ENCODE measurements at places on chromosomes 4 and X. TPM values are rescaled to one million over a fixed set of nuclear protein-coding genes. Genes with fewer than 3 reads are reported as not detected.

The ADH1A gene
- not detected for total RNA-seq

The ZCCHC4 gene
- total RNA-seq, result 15.3 TPM

The FAM114A1 gene
- total RNA-seq, result 0.22 TPM

The DCAF4L1 gene
- total RNA-seq, result 0.20 TPM

DNA sequence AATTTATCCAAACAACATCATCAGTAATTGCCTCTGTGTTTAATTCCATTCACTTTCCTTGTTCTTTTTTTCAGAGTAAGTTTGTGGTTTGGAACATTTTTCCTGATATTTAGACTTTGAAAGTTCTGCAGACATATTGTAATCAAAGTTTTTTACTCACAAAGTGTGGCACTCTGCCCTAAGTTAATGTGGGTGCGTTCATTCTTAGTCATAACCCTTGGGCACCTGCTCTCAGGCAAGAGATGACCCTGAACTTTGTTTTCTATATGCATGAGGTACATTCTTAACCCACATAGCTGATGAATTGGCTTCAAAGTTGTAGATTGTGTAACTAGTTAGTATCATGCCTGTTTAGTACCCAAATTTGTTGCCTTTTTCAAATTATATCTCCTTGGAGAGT lies 424.3 kb downstream of the GRXCR1 start:
- no peaks in the 10 kb centered on the region for H3K27me3 ChIP-seq
- no peak for DNase-seq
- H3K4me3 ChIP-seq, result no peak overlapping the region
- no peak overlapping the region for H3K27ac ChIP-seq
- no peaks in the 10 kb centered on the region for H3K36me3 ChIP-seq

DNA sequence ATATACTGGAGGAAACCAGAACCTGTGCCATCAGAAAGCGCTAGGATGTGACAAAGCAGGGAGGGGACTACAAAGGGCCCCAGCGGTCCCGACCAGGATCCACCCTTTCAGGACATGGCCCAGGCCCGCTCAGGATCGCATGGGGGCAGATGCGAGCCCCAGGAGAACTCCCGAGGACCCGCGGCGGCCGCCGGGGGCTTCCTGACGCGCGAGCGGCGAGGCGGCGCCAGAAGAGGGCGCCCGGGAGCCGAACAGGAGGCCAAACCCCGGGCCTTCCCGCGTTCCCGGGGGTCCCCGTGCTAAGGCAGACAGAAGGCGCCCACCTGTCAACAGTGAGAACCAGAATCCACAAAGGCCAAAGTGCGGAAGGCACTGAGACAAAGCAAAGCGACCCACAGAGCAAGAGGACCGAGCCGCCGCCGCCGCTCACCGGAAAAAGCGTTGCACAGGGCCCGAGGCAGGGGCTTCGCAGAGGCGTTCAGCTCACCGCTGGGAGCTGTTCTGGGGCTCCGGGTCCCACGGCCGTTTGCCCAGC lies 7.3 kb upstream of the OPN1LW start:
- H3K4me1 ChIP-seq, result peaks cover 12% of the 10 kb centered on the region
- peak overlapping the region; percentile 79 for H3K27ac ChIP-seq
- H3K36me3 ChIP-seq, result no peaks in the 10 kb centered on the region
- H3K27me3 ChIP-seq, result peaks cover 2% of the 10 kb centered on the region
- peak; percentile 51 for DNase-seq

GRCh38 chrX:84907324-84907968 lies 96.2 kb upstream of the APOOL start:
- H3K27me3 ChIP-seq, result no peaks in the 10 kb centered on the region
- no peak overlapping the region for H3K27ac ChIP-seq
- no peak overlapping the region for H3K4me3 ChIP-seq
- H3K4me1 ChIP-seq, result no peaks in the 10 kb centered on the region
- DNase-seq, result no peak
- H3K36me3 ChIP-seq, result no peaks in the 10 kb centered on the region

DNA sequence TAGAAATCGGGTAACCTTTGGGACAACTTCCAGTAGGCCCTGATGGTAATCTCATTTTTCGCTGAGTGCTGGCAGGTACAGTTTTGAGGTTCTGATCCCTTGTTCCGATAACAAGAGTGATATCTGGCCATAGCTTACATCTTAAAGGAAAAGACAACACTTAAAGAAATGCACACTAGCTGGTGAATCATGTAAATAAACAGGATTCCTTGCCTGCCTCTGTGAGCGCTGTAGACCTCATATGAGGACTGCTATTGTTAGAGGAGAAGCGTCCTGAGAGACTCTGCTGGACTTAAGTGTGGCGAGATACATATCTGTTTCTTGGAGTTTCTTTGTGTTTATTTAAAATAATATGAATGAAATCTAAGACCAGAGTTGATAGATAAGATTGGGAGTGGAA lies 149.3 kb upstream of the SLC4A4 start:
- H3K4me3 ChIP-seq, result no peak overlapping the region
- no peaks in the 10 kb centered on the region for H3K36me3 ChIP-seq
- peaks cover 30% of the 10 kb centered on the region for H3K4me1 ChIP-seq
- no peak for DNase-seq
- H3K27ac ChIP-seq, result no peak overlapping the region

- no peak overlapping the region for H3K27ac ChIP-seq
- H3K36me3 ChIP-seq, result no peaks in the 10 kb centered on the region
- no peak for DNase-seq
- no peaks in the 10 kb centered on the region for H3K27me3 ChIP-seq
These were observed 282.6 kb downstream of the ADGRA3 start for GRCh38 chr4:22233230-22233629.

DNA sequence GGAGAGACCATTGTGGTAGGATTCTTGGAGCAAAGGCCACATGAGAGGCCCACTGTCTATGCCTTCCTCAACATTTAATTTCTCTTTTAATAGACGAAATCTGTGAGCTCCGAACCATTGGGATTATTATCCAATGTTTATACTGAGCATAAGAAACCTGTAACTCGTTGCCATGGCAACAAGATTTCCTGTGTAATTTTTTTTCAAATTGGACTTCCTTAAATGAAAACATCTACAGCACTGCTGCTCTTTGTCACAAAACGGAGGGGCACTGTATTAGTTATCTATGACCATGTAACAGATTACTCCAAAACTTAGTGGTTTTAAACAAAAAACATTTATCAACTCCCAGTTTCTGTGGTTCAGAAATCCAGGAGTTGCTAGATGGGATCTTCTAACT lies 38.7 kb downstream of the PPP1R2C start:
- DNase-seq, result no peak
- no peaks in the 10 kb centered on the region for H3K4me1 ChIP-seq
- no peaks in the 10 kb centered on the region for H3K36me3 ChIP-seq
- H3K4me3 ChIP-seq, result no peak overlapping the region

GRCh38 chr4:89509708-89510281 lies 202.2 kb upstream of the GPRIN3 start:
- peak; percentile 11 for DNase-seq
- no peak overlapping the region for H3K4me3 ChIP-seq

GRCh38 chr4:184906480-184907097 lies 80.8 kb upstream of the ACSL1 start:
- peaks cover under 1% of the 10 kb centered on the region for H3K36me3 ChIP-seq
- H3K4me1 ChIP-seq, result peaks cover 15% of the 10 kb centered on the region
- H3K27me3 ChIP-seq, result peaks cover 6% of the 10 kb centered on the region
- no peak overlapping the region for H3K4me3 ChIP-seq

- peak overlapping the region; percentile 84 for H3K27ac ChIP-seq
- peak; percentile 13 for DNase-seq
- no peaks in the 10 kb centered on the region for H3K36me3 ChIP-seq
- peaks cover 30% of the 10 kb centered on the region for H3K4me1 ChIP-seq
- H3K27me3 ChIP-seq, result peaks cover 8% of the 10 kb centered on the region
- H3K4me3 ChIP-seq, result peak overlapping the region; percentile 91
These were observed 645 bp downstream of the AMMECR1 start for GRCh38 chrX:110317061-110317819.

All from activated T-helper 1 cell treated with anti-CD3 and anti-CD28 coated beads, Interleukin-12 subunit alpha, Interleukin-12 subunit beta, Interleukin-2, Interleukin-4 antibody, amounts not matched to agents 30 ng/mL and 10 ng/mL and 1 ng/mL, durations not matched to agents 14 hours and 24 hours and 36 hours (primary cell).